ENCODE measurements at places on chromosomes 16 and 17. TPM values are rescaled to one million over a fixed set of nuclear protein-coding genes. Genes with fewer than 3 reads are reported as not detected.

DNA sequence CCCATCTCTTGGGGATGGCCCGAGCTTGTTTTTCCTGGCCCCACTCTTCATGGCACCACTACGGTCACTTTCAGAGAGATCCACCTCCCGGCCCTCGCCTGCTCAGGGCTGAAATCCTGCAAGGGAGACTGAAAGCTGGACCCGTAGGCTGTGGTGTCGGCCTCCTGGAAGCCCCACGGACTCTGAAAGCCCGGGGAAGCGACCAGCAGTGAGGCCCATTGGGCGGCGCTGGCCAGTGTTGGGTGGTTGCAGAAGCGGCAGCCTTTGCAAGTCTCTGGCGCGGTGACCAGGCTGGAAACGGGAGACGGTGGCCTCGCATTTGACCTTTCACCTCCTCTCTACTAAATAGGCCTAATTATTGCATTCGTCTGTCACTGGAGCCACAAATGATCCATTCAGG lies 186.0 kb upstream of the FOXF1 start:
- DNase-seq, result no peak

FOXC2 gene
- 1.4 TPM for total RNA-seq

NLRC3 gene
- total RNA-seq, result 0.89 TPM

DNA sequence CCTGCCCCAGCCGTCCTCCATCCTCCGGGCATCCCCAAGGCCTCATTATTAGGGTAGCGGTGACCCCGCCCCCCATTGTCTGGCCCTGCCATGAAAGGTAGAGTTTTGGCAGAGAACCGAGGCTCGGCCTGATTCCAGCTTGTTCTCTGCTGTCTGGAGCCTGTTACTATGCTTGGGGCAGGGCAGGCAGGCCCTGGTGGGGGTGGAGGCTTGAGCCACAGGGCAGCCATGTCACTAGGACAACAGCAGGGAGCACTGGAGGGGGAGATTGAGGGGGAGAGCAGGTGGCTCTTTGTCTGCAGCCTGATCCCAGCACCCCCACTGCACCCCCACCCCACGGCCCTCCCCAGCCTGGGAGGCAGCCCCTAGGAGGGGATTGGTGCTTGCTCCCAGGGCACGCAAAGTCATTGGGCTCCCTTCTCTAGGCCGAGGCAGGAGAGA lies 15.4 kb downstream of the RHBDL3 start:
- DNase-seq, result peak; percentile 82

DNA sequence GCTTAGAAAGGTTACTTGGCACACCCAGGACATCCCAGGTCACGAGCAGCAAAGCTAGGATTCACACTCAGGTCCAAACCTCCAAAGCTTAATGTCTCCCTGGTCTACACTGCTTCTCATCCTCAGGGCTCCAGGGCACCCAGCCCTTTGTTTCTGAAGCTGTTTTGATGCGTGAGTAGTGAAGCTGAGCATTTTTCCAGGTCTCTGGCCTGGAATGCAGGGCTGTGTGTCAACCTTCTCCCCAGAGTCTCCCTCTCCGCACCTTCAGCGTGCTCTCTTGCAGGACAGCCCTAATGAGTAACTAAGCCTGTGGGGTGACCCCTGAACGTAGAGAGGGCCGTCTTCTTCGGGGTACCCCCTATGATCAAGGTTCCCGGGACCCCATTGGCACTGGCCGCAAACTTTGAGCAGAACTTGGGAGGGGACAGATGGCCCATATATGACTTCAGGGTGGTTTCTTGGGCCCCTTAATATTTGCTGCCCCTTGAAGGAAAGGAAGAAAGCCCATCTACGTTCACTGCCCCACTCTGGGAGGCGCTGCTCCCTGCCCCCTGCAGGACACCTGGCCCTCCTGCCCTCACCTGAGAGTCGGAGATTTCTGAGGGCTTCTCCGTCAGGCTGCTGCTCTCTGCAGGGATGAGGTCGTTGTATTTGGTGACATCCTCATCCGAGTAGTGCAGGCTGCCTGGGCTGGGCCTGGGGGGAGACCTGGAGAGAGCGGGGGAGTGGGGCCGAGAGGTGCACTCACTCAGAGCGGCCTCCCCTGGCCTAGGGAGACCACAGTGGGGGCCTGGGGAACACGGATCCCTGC lies 36.4 kb upstream of the CDC42EP4 start:
- DNase-seq, result peak; percentile 11

DNA sequence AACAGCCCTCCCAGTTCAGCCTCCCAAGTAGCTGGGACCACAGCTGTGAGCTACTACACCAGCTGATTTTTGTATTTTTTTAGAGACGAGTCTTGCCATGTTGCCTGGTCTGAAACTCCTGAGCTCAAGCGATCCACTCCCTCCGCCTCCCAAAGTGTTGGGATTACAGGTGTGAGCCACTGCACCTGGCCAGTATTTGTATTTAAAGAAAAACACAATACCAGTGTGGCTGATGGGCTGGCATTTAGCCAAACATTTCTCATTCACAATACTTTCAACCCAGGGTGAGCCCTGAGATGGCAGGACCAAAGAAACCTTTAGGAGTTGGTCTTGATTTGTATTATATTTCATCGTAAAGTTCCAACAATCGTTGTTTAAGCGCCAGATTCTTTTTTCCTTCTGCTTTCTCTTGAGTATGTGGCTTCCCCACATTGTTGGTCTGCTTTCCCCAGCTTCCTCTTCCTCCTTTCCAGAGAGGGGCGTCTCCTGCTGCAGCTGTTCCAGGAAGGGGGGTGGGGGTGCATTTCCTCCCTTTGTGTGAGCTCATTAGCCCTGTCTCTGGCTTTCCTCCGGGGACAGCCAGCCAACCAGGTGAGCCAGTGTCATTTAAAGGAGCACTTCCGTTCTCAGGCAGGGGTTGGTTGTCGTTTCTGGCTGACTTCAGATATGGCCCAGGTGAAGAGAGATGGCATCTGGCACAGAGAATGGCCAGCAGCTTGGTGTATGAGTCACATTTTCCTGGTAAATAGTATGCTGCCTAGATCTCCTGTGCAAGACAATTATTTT lies 79.9 kb downstream of the GPRC5B start:
- peak; percentile 77 for DNase-seq

SCNN1B gene
- not detected for total RNA-seq

GRCh38 chr16:80144191-80144590 lies 396.6 kb upstream of the DYNLRB2 start:
- DNase-seq, result no peak

CFAP97D1 gene
- total RNA-seq, result not detected

- no peak for DNase-seq
Measured at GRCh38 chr17:73156887-73157520, 7.8 kb upstream of the SSTR2 start.

GRCh38 chr17:77872714-77873499 lies 85.6 kb upstream of the TNRC6C start:
- DNase-seq, result no peak

AARSD1 gene
- total RNA-seq, result 30.6 TPM

WFIKKN2 gene
- 0.51 TPM for total RNA-seq

DNA sequence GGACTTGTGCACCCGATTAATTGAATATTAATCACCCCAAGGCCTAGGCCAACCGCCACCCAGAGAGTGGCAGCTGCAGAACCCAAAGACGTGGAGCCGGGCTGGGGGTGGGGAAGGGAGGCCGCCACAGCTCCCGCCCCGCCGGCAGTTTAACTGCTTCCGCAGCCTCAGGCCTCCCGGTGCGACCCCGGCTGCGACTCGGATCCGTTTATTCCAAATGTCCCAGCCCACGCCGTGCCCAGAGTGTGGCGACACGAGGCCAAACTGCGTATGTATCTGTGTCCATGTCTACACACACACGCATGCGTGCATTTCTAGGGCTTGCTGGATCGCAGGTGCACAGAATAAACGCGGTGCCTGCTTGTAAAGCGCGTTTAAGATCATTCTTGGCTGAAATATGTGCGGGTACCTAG lies 802 bp upstream of the TOB1 start:
- peak; percentile 81 for DNase-seq

- no peak for DNase-seq
Measured at GRCh38 chr17:53032861-53033271, 789.9 kb upstream of the KIF2B start.

CLDN9 gene
- 0.73 TPM for total RNA-seq

- no peak for DNase-seq
Measured at GRCh38 chr17:6969323-6969726, 26.5 kb upstream of the ALOX12 start.

Data from Right ventricle myocardium superior (tissue), 1 donor.